ENCODE measurements at places on chromosomes 7 and 10.

DNA sequence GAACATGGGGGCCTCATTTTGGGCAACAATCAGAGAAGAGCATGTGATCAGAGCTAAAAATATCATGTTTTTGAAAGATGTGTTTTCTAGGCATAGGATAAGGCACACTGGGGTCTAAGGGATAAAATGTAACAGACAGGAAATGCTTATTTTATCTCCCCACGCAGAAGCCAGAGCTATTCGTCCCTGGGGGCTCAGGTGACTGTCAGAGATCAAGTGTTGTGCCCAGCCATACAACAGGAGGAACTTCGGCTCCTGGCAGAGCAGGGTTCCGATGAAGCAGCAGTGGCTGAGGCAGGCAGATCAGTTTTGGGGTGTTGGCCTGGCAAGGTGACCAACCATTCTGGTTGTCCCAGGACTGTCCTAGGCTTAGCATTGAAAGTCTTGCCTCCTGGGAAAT, 15.2 kb downstream of the NPY start:
- no peak for DNase-seq

- DNase-seq = no peak
Measured at GRCh38 chr7:132970257-132970656, 111.6 kb downstream of the CHCHD3 start.

DNA sequence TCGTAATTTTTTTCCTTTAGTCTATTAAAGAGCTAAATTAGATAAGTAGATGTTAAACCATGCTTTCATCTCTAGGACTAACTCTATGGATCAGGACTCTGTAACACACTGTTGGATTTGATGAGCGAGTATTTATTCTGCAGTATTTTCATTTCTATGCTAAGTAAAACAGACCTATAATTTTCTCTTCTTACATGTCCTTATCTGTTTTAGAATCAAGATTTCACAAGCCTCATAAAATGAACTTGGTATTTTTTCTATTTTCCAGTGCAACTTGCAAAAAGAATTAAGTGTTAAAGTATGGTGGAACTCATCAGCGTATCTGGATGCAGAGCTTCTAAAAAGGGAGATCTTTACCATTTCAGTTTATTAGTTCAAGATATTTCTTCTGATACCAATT, 2.4 kb downstream of the CACUL1 start:
- DNase-seq = no peak

DNA sequence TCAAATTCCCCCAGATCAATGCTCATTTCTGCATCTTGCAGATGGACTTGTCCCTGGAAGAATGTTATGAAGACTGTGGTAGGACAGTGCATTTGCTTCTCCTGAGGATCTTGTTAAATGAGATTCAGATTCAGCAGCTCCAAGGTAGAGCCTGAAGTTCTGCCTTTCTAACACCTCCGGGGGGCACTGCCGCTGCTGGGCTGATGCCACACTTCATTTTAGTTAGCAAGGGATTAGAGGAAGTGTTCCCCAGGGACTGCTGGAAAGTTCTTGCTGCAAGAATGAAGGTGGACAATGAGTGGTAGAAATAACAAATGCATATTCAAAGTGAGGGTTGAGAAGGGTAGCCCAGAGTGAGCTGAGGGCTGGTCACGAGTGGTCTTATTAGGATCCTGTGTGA, 434.3 kb upstream of the AKR1E2 start:
- DNase-seq = no peak

DNA sequence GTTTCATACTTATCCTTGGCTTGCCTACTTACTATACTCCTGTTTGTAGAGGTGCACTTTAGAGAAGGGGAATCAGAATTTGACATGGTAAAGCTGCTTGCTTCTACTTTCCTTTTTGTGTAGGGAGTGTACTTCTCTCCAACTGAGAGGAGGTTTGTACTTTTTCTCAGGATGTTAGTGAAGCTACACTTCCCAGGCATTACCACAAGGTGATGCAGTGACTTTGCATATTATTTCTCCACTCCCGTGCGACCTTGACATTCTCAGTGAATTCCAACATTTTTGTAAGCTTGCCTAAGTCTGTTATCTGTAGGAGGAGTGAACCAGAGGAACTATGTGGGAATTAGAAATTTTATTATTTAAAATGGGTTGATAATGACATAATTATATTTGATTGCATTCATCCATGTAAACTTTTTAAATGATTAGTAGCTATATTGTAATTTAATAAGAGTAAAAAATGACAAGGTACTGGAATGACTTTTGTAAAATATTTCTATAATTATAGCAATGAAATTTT, 5.2 kb downstream of the TAX1BP1 start:
- peak; percentile 43 for DNase-seq

DNA sequence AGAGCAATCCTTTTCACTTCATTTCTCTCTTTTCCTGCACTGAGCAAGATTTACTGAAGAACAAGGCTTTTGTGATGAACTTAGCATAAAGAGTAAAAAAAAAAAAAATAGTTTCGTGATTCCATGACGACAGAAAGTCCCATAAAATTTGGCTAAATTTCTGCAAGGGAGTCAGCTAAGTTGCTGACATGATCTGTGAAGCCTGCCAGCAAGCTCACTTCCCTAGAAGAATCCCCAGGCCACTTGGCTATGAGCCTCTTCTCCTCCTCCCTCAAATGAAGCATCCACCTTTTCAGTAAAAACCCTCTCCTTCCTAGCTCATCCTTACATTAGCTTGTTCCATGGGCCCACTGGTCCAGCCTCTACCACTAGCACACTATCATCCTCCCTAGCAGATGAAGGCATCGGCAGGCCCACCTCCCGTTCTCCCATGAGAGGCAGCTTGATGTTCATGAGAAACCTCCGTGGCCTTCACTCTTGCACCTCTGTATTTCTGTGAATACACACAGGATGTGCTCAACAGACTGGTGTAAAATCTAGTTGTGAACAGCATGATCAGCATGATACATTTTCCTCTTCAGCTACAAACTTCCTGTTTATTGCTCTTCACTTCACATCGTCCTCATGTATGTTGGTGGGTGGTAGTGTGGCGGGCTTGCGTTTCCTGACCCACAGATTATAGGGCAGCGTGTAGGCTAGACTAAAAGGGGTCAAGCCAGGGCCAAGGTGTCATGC, 30.9 kb downstream of the GIMAP8 start:
- DNase-seq = no peak

DNA sequence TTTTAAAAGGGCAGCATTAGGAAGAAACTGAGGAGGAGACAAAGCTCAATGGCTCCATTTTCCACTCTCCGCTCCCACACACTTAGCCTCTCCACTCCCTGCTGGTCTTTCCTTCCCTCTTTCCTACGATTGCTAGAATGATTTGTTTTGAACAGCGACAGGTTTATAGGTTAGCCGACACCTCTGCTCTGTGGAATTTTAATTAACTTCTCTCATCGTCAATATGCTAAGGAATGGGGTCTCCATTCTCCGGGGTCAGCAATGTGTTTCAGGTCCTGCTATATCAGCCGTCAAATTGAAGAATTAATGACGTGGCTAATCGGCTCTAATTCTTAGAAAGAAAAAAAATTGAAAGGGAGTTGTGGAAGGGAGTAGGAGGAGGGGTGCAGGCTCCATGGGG, 28.9 kb downstream of the FBXW4 start:
- DNase-seq = no peak

GRCh38 chr10:97179731-97180362, 5.9 kb downstream of the SLIT1 start:
- DNase-seq = peak; percentile 81

- DNase-seq = peak; percentile 44
Measured at GRCh38 chr10:30436191-30436611, 2.2 kb downstream of the MAP3K8 start.

DNA sequence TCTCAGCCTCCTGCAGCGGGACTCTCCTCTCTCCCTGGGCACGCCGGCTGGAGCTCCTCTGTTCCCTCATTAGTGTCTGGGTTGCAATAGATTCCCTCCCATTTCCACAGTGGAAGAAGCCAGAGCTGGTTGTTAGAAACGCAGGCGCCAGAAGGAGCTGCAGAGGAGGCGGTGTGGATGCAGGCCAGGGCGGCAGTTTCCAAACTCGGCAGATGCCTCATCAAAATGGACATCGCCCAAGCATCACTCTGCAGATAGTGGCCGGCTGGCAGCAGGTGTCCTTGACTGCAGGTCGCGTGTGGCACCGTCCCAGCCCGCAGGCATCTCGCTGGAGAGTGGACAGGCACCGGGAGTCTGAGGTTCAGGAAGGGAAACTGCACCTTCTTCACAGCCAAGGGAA, 201.8 kb downstream of the TCERG1L start:
- DNase-seq = no peak

- no peak for DNase-seq
Measured at GRCh38 chr7:144049491-144049890, 743 bp downstream of the OR2A5 start.

All from SJCRH30 (cell line).